ENCODE measurements at places on chromosomes 13 and 19.

- no peak for DNase-seq
Measured at GRCh38 chr13:113374511-113375175, 10.7 kb upstream of the GRTP1 start.

DNA sequence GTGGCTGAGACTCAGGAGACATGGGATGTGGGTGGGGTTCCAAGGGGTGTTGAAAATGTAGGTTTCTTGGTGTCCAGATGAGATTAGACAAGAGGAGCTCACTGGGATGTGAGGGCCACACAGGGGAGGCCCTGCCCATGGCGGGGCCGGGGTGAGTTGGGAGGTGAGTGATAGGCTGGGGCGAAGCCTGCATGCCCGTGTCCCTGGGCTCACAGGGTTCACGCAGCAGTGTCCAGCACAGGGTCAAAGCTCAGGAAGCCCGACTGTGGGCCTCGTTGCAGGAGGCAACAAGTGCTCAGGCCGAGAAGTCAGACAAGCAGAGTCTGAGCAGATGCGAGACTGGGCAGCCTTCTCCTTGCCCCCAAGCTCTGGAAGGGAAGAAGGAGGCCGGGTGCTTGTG is 27.2 kb downstream of the CCDC8 start:
- DNase-seq: no peak

DNA sequence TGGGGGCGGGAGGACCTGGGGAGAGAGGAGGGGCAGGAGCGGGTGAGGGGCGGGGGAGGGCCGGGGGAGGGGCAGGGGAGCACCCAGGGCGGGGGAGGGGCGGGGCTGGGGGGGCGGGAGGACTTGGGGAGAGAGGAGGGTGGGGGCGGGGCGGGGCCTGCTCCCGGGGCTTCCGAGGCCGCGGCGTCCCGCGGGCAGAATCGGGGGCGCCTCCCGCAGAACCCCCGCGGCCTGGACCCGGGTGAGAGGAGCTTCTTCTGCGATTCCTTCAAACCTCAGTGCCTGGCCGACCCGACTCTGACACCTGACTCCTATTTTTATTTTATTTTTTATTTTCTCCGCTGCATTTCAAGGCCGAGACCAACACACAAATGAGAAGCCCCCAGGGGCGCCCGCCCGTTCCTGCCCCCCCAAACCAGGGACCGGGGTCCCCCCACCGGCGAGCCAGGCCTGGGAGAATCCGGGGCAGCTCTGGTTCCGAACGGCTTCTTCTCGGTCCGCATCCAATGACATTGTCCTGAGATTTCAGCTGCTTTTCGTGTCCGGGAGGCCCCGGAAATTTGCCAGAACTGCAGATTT is 470 bp upstream of the GRTP1 start:
- no peak for DNase-seq

DNA sequence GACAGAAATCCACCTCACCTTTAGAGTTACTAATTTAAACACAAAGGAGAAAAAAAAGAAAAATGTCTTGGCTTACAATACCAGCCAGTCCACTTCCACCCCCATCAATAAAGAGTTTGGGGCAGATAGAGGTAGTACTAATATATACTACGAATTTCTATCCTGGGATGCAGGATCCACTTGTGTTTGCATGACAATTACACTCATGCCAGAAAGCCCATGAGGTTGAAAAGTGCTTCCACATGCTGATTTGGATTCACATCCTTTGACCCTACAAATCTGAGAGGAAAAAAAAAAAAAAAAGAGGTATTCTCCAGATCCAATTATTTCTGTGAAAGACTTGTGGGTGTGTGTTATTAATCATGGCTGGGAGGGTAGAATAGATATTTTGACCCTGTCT is 335.2 kb downstream of the SLITRK1 start:
- no peak for DNase-seq

DNA sequence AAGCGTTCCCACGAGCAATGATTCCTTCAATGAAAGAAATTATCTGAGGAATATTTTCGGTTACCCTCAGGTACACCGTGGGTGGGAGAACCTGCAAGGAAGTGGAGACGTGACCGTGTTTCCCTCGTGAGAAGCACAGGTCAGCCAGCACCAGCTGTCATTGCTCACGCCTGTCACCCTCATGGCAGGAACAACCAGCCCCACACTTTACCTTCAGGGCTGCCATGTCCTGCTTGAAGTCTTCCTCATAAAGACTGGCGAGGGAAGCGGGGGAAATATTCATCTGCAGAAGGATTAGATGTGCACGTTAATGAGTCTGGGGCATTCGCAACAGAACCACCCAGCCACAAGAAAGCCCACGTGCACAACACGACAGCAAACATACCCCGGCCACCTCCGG is 18.2 kb downstream of the CARS2 start:
- no peak for DNase-seq

- DNase-seq: no peak
Measured at GRCh38 chr13:65275838-65276630, 1954.1 kb downstream of the PCDH9 start.

- no peak for DNase-seq
Measured at GRCh38 chr13:23739596-23739995, 149.6 kb downstream of the MIPEP start.

DNA sequence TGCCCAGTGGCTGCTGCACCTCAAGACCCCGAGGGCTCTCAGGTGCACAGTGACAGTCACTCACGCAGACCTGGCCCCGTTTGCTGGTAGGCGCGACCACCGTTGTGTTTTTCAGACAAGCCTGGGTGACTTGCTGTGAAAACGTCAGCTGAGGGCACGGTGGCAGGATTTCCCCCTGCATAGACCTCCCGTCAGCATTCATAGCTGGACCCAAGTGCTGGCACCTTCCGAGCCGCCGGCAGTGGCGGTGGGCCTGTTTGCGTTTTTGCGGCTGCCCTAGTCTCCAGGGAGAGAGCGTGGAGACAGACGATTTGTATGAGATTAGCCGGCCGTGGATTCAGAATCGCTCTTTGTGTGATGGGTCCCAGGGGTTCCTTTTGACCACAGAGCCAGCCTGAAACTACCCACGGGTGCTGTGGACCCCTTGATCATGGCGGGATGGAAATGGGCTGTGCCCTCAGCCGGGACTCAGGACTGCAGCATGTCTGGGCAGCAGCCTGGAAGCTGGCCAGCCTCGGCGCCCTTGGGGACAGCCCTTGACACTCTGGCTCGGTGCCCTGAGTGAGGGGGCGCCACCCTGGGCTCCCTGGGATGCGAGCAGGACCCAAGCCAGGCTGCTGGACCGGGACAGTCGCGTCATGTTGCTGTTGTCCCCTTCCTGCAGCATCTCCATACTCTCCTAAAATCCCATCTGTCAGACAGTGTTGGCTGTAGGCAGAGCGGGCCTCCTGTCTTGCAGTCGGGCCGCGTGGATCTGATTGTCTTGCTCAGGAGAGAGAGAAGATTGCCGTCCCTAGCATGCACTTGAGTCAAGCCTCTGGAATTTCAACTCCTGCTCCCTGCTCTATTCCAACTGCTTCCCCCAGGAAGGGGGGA is 8.6 kb downstream of the KDM4B start:
- DNase-seq: peak; percentile 82

DNA sequence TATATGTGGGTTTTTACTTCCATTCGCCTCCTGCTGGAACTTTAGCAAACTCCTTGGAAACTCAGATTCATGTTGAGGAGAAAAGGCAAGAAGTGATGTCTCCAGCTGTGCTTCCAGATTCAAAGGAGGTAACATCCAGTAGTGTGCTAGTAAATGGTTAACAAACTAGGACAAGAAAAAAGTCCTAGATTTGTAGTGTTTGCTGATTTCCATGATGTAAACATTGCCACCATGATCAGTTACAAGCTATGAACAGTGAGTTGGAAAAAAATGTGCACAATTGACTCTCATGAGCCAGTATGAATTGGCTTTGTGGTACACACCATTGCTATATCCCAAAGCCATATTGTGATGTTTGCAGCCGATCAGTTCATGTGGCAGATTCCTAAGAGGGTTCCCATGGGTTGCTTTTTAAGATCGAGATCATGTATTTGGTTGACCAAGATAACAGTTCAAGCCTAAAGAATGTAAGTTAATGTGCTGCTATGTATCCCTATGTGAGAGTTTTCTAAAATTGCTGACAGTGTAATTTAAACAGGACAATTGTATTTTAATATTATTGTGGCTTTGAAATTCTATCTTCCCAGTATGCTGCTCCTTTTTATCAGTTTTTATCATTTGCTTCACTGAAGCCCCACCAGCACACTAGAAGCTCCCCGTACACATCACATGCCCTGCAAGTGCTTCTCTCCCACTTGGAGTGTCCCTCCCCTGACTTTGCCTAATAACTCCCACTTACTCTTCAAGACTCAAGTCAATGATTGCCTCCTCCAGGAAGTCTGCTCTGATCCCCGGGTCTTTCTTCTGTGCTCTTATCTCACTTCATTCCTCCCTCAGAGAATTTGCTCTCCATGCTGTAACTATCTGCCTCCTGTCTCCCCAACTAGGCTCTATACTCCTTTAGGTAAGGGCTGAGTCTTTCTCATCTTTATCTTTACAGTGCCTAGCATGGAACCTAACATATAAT is 148.3 kb downstream of the RGCC start:
- DNase-seq: no peak

GRCh38 chr13:27644302-27644701 is 22.6 kb downstream of the POLR1D start:
- peak; percentile 74 for DNase-seq

- no peak for DNase-seq
Measured at GRCh38 chr13:114079601-114080536, 52.6 kb downstream of the RASA3 start.

GRCh38 chr13:83716121-83716520 is 166.2 kb downstream of the SLITRK1 start:
- DNase-seq: no peak

- DNase-seq: peak; percentile 37
Measured at GRCh38 chr19:34172661-34173192, 423 bp downstream of the LSM14A start.

DNA sequence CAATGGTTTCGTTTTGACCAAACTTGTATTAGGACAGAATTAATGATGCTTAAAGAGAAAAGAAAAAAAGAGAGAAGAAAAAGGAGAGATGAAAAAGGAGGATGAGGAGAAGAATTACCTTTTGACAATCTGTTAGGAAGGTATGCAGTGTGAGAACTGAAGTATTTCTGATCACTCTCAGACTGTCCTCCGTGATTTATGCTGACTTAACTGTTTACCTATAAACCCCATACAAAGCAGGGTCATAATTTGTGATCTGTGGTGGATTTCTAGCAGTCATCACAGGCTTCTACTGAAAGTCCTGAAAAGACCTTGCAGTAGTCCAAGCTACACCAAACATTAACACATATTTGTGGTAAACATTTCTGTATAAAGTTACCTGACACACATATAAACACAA is 93.9 kb downstream of the PCDH17 start:
- DNase-seq: no peak

GRCh38 chr13:110771194-110771593 is 57.7 kb downstream of the ING1 start:
- DNase-seq: no peak

GRCh38 chr13:99356262-99357091 is 49.3 kb upstream of the GPR183 start:
- no peak for DNase-seq

DNA sequence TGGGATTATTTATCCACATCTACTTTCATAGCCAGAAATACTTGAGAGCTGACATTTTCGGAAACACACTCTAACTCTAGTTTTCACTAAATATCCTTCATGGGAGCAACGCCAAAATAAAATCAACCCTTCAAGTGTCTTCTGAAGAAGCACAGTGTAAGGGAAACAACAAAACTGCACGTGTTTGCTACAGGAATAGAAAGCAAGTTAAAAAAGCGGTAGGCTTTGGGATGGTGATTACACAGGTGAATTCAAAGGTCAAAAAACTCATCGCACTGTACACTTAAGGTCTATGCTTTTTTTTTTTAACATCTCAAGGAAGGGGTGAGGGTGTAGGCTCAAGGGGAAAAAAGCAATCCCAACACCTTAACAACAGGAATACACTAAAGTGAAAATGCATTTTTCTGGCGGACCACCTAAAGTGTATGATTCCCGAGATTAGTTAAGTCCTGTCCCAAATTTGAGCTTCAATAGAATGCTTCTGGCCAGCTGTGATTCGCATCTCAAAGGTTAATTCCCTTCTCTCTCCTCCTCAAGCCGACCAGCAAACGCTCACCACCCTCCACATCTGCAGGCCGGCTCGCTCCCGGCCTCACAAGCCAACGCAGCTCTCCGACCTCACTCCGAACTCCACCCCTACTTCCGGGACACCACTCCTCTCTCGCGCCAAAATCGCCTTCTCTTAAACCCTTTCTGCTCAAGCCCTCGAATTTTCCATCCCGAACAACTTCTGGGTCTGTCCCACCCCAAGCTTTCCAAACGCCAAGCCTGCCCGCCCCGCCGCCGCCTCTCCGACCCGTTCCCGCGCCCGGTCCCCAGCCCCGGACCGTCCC is 1.1 kb downstream of the ARGLU1 start:
- no peak for DNase-seq

DNA sequence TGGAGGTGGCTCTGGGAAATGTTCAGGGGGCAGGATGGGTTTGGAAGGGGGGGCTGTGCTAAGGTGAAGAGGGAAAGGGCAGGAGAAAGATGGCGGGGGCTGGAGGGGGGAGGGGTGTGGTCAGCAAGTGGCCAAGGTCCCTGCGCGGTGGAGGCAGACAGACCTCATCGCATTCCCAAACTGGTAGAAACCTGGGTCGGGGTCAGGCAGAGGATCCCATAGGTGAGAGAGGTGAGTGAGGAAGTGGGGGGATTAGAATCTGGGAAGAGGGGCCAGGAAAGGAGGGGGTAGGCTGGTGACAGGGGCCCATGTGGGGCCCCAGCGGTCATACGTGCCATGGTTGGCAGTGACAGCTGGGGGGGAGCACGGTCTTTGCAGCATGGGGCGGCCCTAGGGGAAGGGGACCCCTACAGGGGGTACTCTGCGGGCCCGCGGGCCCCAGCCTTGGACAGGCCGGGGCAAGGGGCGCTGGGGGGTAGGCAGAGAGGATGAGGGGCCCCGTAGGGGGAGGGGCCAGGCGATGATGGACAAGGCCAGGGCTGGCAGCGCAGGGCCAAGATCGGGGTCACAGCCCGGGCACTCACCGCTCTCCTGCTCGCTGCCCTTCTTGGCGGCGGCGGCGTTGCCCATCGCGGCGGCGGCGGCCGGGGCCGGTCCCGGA is 514 bp downstream of the PRKACA start:
- DNase-seq: no peak

- no peak for DNase-seq
Measured at GRCh38 chr13:52838433-52839107, 9.9 kb downstream of the PCDH8 start.

All from foreskin keratinocyte (primary cell).